ENCODE measurements at places on chromosomes 12 and 14.
A peak's percentile ranks its signal among the peaks of the same experiment; 100 is the strongest.

DNA sequence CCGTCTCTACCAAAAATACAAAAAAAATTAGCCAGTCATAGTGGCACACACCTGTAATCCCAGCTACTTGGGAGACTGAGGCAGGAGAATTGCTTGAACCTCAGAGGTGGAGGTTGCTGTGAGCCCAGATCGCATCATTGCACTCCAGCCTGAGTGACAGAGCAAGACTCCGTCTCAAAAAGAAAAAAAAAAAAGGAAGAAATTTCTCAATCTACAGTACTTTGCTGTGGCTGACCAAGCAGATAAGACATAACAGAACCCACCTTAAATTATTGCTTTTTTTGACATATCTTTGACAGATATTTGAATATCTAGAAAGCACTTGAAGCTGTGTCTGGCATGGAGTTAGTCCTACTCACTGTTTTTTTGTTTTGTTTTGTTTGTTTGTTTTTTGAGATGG lies 34.9 kb upstream of the HNF1A start:
- no peak for DNase-seq

GRCh38 chr12:109724321-109724892 lies 10.8 kb downstream of the FAM222A start:
- DNase-seq: no peak

- peak; percentile 10 for DNase-seq
Observed at GRCh38 chr14:68628605-68629310, 164.1 kb downstream of the ZFP36L1 start.

GRCh38 chr12:76777765-76778216 lies 13.9 kb downstream of the ZDHHC17 start:
- DNase-seq: no peak

DNA sequence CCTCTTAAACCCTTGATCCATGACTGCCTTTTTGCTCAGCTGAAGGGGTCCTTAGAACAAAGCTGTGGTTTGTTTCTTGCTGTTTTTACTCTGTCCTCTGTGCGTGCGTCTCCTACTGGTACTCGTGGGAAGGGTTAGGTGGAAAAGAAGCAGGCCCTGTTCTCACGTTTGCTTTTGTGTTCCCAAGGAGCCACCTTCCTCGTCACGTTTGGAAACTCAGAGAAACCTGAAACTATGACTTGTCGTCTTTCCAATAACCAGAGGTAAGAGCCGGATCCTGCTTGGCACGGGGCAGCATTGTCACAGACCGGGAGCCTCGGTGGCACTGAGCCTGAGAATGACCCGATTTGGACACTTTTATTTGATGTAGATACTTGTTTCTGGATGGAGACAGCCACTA lies 13.1 kb downstream of the ZFYVE21 start:
- DNase-seq: no peak

- no peak for DNase-seq
Observed at GRCh38 chr12:127360580-127360979, 906.4 kb upstream of the TMEM132C start.

DNA sequence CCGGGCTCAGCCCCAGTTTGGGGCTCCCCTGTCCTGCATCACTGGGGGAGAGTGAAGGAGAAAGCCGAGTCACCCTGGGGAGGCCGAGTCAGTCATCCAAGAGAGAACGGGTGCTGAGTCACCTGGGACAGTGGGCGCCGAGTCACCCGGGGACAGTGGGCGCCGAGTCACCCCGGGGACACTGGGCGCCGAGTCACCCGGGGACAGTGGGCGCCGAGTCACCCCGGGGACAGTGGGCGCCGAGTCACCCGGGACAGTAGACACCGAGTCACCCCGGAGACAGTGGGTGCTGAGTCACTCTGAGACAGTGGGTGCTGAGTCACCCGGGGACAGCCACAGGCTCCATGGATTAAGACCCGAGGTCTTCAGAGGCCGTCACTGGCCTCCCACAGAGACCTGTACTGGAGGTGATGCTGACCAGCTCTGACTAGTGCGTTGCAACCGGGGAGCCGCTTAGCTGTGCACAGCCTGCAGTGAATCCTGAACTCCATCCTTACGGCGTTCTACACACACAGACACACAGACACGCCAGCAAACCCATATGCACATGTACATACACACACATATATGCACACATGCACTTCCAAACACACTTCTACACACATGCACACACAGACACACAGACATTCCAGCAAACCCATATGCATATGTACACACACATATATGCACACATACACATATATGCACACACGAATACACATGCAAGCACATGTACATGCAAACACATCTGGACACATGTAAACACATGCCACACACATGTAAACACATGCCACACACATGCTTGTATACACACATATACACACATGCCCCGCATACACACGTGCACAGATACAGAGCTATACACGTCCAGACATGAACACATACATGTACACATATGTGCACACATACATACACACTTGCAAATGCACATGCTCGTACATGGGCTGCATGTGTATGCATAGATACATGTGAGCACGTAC lies 64.9 kb upstream of the GALNT9 start:
- peak; percentile 27 for DNase-seq

- DNase-seq: no peak
Observed at GRCh38 chr14:83217492-83217891, 1683.8 kb upstream of the SEL1L start.

DNA sequence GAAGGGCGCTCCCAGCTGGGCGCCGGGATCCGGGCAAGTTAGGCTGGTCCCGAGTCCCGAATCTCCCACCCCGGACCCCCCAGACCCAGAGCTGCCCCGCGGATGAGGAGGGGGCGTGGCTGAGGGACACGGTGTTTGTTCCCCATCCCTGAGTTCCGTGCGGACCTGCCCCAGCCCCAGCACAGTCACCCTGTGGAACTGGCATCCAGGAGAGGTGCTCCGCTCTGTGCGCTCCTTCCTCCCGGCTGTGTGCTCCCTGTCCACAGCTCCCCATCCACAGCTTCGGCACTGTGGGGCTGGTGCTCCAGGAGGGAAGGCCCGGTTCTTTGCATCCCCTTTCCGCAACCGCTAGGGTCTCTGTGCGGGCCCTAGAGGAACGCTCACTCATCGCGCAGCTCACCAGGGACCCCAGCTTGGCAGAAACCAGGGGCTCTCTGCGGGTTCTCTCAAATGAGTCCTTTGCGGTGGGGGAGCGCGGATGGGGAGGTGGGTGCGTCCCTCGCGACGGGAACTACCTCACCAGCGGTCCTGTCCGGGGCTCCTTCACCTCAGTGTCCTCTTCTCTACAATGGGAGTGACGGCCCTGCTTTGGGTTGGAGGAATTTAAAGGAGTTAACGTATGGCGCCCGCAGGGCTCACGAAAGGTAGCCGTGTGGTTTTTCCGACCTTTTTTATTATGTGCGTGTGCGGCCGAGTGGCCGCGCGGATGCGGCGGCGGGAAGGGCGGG lies 845 bp downstream of the TMEM132C start:
- DNase-seq: no peak

DNA sequence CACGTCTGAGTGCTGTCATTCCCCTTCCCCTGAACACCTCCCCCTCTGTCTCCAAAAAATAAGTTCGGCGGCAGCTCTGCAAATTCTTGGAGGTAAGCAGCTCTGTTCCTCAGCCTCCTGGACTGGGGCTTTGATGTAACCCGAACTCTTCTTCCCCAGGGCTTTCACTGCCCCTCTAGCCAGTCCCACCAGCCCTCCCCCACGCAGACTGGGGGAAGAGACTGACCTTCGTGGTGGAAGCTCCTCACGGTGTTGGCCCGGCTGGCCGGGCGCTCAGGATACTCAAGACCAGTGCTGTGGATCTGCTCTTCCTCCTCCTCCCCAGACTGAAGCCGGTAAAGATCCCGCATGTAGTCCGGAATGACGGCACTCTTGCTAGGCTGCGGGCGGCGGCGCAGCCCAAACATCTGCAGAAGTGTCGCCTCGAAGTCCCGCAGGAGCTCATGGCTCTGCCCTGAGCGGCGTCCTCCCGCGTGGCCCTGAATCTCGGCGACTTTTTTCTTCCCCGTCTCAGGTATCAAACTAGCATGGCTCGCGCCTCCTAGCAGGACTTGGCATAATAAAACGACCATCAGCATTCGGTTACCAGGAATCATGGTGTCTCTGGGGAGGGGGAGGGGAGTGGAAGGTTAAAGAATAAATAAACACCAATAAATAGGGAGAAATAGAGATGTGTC lies 4.9 kb downstream of the BMP4 start:
- DNase-seq: no peak

- peak; percentile 70 for DNase-seq
Observed at GRCh38 chr14:100072783-100073346, 7.6 kb downstream of the EVL start.

DNA sequence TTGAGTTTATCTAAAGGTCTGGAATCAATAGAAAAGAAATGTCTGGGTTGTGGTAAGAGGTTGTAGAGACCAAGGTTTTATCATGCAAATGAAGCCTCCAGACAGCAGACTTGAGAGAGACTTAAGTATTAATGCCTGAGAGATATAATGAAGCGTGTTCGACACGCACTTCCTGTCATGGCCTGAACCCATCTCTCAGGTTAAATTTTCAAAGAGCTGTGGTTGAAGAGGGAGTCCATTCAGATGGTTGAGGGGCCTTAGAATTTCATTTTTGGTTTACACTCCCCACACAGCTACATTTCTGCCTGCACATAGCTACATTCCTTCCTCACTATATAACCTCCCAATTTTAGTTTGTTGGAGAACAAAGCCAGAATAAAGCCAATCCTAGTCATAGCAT lies 10.1 kb upstream of the CLEC12A start:
- DNase-seq: no peak

DNA sequence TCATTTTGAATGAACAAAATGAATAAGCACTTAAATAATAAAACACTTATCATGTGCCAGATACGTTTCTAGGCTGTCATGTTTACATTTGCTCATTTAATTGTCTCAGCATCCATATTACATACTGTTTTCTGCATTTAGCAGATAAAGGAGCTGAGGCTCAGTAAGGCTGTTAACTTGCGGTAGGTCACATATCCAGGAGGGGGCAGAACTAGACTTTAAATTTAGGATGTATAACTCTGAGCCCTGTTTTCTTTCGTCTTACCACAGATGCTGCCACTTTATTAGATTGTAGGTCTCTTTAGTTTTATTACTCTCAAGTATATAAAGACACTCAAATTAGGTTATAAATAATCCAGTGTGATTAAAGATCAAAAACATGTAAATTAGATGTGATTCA lies 17.7 kb downstream of the IRAK4 start:
- peak; percentile 22 for DNase-seq

DNA sequence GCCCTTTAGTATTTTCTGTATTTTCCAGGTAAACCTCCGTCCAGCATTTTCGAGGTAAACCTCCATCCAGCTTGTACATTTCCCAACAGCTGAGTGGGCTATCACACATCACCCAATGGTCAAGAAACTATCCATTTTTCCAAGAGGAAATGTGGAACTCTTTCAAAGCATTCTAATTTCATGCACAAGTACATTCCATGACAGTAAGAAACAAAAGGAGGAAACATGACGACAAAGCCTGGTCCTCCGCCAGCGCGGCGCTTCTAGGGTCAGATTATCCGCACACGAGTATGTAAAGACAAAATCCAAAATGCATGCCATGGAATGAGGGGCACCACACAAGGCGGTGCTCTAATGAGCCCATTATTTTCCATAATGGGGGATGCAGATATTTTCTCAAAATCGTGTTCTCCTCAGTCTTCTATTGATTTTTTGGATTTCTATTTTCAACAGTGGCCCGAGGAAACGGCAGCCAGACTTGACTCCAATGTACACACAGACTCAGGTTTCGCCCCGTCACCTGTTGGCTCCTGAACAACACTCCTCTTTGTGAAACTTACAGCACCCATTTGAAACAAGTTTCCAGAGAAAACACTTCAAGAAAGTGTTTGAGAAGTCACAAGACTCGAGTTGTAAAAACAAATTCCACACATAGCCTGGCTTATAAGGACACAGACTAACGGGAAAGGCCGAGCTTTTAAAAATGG lies 107.4 kb downstream of the PRICKLE1 start:
- DNase-seq: no peak

- DNase-seq: peak; percentile 49
Observed at GRCh38 chr14:35286003-35286600, 6.1 kb upstream of the PSMA6 start.

DNA sequence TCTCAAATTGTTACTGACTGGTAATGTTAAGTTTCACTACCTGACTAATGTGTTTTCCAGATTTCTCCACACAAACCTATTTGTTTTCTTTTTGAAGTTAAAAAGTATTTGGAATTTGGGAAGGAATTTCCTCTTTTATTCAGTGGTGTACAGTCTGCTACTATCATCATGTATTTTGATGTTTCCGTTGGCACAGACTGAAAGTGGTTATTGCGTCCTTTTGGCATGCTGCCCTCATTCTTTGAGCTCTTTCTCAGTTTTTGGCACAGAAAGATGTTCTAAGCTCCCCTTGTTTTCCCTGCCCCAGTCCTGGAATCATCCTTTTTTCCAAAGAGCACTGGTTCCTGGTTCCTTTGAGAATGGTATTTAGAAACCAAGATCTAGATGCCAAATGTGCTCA lies 31.4 kb upstream of the RTRAF start:
- no peak for DNase-seq

DNA sequence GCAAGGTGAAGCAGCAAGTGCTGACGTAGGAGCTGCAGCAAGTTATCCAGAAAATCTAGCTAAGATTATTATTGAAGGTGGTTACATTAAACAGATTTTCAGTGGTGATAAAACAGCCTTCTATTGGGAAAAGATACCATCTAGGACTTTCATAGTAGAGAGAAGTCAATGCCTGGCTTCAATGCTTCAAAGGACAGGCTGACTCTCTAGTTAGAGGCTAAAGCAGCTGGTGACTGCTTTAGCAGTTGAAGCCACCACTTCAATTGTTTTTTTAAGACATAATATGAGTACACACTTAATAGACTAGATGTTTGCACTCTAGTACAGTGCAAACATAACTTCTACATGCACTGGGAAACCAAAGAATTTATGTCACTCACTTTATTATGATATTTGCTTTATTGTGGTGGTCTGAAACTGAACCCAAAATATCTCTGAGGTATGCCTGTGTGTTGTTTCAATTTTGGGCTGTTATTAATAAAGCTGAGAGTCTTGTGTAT lies 1026.9 kb upstream of the FOXG1 start:
- DNase-seq: no peak

DNA sequence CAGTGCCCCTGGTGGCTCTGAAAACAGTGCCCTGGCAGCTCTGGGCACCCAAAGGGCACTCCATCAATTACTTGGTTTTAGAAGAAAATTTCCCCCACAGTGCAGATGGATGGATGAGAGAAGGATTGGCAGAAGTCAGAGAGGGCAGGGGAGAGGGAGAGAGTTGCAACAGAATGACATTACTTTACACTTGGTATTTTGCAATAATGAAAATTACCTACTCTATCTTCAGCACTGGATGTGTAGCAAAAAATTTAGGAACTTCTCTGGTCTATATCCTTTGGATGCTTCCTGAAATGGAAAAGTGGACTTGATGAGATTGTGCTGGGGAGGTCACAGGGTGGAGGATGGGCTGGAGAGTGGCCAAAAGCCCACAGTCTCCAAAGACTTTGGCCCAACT lies 193.2 kb downstream of the CHST11 start:
- no peak for DNase-seq

- DNase-seq: no peak
Observed at GRCh38 chr12:43097471-43097870, 454.5 kb downstream of the ADAMTS20 start.

DNA sequence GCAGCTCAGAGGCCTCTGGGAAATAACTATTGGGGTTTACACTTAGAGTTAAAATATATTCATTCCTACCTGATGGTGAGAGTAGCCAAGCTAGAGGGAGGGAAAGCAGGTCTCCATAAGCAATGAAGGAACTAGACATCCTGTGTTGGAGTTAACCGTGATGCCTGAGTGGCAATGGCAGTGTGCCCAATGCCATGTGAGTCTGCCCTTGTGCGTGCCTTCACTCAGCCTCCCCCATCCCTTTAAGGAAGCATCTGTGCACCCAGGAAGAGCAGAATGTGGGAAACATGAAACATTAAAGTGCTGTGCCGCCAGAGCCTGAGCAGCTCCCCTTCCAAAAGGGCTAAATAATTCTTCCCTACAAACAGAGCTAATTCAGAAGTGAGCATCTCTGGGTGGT lies 76.3 kb downstream of the COX16 start:
- no peak for DNase-seq
